ENCODE measurements at places on chromosomes 6 and 20.

- H3K4me3 ChIP-seq = no peak overlapping the region
- peaks cover 6% of the 10 kb centered on the region for H3K36me3 ChIP-seq
- DNase-seq = no peak
- H3K27me3 ChIP-seq = no peaks in the 10 kb centered on the region
These were observed 173.5 kb downstream of the SLC35F1 start for GRCh38 chr6:118080547-118080946.

DNA sequence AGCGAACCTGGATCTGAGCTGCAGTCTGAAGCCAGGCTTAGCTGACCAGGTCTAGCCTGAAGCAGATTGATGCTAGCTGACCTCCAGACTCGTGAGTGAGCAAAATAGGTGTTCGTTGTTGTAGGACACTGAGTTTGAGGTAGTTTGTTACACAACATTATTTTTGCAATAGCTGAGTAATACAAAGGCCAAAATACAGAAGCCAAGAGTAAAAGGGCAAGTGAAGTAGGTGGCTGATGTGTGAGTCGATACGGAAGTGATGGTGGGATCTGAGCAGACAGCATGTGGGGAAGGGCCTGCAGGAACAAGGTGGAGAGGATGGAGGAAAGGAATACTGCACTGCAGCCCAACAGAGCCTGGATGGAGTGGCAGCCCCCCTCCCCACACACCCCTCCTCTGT, 8.5 kb upstream of the SPATS1 start:
- H3K27ac ChIP-seq = peak overlapping the region; percentile 86
- H3K4me1 ChIP-seq = peaks cover 8% of the 10 kb centered on the region
- H3K4me3 ChIP-seq = no peak overlapping the region
- H3K27me3 ChIP-seq = peaks cover 5% of the 10 kb centered on the region
- no peaks in the 10 kb centered on the region for H3K36me3 ChIP-seq
- no peak for DNase-seq

DNA sequence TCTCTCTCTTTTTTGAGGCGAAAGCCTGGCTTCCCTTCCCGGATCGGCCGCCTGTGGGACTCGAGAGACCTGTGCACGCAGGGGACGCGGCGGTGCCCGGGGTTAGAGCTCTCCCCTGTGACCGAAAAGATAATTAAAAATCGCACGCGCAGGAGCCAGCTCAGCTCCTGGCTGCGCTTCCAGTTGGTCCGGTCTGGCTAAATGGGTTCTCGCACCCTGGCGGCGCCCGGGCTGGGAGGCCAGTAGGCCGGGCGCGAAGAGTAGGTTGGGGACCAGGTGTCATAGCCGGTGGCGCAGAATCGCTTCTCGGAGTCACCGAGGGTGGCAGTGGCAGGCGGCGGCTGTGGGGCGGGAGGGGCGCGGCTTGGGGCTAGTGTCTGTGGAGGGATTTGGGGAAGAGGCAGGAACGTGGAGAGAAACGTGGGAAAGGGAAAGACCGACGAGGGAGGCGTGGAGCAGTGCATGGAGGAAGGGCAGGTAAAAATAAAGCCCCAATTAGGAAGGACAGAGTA, 41.9 kb upstream of the SUPT3H start:
- peak overlapping the region; percentile 84 for H3K4me3 ChIP-seq
- no peaks in the 10 kb centered on the region for H3K36me3 ChIP-seq
- no peak overlapping the region for H3K27ac ChIP-seq

DNA sequence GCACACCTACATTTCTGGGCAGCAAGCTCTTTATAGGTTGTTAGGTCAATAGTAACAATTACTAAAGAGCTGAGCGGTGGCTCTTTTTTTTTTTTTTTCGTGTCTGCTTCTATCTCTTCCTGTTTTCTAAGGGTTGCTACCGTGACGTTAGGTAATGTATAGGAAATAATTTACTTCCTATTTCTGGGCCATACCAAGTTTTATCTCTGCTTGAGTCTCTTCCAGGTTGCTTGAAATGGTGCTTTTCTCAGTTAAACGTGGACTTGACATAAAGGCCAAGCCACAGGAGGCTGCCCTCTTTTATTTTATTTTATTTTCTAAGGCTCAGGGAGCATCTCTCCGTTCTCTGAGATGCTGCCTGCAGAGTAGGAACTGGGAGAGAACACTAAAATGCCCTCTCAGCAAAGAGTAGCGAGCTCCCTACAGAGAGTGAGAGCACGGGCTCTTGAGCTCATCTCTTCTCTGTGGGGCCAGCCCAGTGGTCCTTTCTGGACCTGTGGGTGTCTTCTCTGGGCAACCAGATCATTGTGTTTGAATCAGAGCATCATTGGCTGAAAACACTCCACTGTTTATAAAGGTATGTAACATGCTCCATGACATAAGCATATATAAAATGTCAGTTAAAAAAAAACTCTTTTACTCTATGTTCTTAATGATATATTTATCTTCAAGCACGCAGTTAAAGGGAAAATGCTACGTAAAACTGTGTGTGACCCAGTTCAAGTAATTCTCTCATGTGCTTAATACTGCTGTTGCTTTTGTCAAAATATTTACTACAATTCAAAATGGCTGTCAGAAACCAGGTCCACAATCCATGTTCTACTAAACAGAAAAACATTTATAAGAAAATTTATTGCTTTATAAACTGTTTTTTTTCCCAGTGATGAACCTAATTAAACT, at the start of gene ZNF831:
ZNF831 (plus strand) TSS at position 191 of the 900 bp plus-strand sequence. CDS start 27,199 bp downstream, outside the sequence.
- no peak within 1 kb of the TSS for H3K4me3 ChIP-seq
- H3K27ac ChIP-seq = no peak within 1 kb of the TSS
- no peaks in the 10 kb centered on the region for H3K4me1 ChIP-seq
- DNase-seq = no peak

GRCh38 chr20:56828402-56828801, 199.3 kb downstream of the TFAP2C start:
- H3K4me3 ChIP-seq = no peak overlapping the region
- H3K36me3 ChIP-seq = no peaks in the 10 kb centered on the region
- H3K27ac ChIP-seq = no peak overlapping the region
- peaks cover 44% of the 10 kb centered on the region for H3K27me3 ChIP-seq
- no peak for DNase-seq

DNA sequence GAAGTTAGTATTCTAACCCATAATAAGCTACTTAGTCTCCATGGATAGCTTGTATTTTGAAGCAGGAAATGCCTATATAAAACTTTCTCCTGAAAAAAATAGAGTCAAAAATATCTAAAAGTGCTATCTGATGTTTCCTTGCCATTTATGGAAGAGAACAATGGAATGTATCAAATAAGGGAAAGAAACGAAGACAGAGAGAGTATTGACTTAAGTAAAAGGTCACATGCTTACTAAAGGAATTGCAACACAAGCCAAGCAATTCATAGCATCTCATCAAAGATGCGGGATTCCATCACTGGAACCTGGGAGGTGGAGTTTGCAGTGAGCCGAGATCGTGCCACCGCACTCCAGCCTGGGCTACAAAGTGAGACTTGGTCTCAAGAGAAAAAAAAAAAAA, 112.9 kb upstream of the DTNBP1 start:
- no peak for DNase-seq
- no peak overlapping the region for H3K4me3 ChIP-seq
- no peaks in the 10 kb centered on the region for H3K27me3 ChIP-seq
- H3K4me1 ChIP-seq = peaks cover 8% of the 10 kb centered on the region
- no peak overlapping the region for H3K27ac ChIP-seq

- no peaks in the 10 kb centered on the region for H3K36me3 ChIP-seq
- H3K27ac ChIP-seq = no peak overlapping the region
- no peak for DNase-seq
- H3K4me1 ChIP-seq = peaks cover 37% of the 10 kb centered on the region
These were observed 105.2 kb downstream of the TFAP2A start for GRCh38 chr6:10309457-10310329.
